ENCODE measurements at places on chromosomes 13 and 19. TPM values are rescaled to one million over a fixed set of nuclear protein-coding genes. Genes with fewer than 3 reads are reported as not detected.

DNA sequence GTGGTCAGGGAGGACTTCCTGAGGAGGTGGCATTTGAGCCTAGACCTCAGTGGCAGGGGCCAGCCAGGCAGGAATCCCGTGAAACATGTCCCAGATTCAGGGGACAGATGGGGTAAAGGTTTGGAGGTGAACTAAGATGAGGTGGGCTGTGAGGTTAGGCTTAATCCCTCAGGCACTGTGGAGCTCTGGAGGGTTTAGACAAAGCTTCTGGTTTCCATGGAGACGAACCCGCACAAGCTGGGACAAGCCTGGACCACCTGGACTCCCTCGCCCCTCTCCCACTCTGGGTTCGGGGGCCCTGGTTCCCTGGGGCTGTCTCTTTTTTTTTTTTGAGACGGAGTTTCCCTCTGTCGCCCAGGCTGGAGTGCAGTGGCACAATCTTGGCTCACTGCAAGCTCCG, 15.7 kb downstream of the TJP3 start:
- no peak for DNase-seq

GRCh38 chr19:5184930-5185329, 155.7 kb downstream of the PTPRS start:
- no peak for DNase-seq

DNA sequence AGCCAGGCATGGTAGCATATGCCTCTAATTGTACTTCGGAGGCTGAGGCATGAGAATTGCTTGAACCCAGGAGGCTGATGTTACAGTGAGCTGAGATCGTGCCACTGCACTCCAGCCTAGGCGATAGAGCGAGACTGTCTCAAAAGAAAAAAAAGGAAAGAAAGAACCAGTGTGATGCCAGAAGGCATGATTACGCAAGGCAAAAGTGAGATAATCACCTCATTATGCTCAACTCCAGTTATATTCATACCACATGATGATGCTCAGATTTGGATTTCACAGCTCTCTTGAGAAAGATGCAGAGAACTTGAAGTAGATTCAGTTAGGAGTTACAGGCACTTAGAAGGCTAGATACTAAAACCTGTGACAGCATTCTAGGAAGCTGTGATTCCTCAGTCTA, 21.8 kb downstream of the RCBTB1 start:
- DNase-seq, result no peak

DNA sequence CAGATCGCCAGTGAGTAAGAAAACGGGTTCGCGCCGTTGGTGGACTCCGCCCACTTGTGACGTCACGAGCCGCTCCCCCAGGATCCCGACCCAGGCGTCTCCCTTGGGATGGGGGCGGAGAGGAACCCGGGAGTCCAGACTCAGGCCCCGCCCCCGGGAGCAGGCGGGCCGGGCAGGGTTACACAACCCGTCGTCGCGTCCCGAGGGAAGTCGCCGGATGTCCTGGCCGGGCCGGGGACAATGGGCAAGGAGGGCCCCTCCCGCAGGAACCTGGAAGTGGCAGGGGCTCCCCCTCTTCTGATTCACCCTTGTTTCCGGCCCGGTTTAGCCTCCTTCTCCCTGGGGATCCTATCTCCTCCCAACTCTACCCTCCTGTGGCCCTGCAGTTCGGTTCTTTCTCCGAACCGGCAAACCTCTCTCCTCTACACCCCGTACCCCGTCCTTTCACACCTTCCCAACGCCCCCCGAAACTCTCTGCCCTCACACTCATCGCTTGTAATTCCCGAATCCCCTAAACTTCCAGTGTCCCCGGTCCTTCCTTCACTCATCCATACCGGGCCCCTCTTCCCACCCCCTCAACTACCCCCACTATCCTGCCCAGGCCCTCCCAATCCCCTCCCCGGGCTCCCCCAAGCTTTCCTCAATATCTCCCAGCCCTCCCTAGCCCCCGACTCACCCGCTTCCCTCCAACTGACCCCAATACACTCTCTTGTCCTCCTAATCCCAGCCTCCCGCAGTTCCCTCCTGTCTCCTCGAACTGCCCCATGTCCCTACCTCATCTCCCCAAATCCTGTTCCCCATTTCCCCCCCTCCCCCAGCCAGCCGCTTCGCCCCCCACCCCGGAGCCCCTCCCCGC, 20.0 kb upstream of the ERCC1 start:
- DNase-seq, result peak; percentile 82

- DNase-seq, result no peak
Observed at GRCh38 chr13:23637829-23638228, 67.6 kb downstream of the TNFRSF19 start.

DNA sequence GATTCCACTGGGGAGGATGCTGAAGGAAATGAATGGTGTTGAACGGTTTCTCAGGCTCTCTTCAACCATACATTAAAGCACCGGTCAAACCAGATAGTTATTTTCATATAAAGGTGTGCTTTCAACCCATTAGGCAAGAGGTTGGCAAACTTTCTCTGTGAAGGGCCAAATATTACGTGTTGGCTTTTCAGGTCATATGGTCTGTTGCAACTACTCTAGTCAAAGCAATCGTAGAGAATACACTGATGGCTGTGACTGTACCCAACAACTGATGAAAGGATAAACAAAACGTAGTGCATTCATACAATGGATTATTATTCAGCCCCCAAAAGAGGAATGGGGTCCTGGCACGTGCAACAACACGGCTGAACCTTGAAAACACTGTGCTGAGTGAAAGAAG, 5.8 kb downstream of the ZSCAN5A start:
- DNase-seq, result no peak

CYP2A6 gene
- not detected for total RNA-seq

- no peak for DNase-seq
Observed at GRCh38 chr19:52336791-52337381, 843 bp downstream of the ZNF610 start.

AKAP8 gene
- 30.3 TPM for total RNA-seq

KCNJ14 gene
- total RNA-seq, result 1.8 TPM

- no peak for DNase-seq
Observed at GRCh38 chr13:66689628-66690027, 540.5 kb downstream of the PCDH9 start.

- DNase-seq, result no peak
Observed at GRCh38 chr19:17794731-17795494, at the start of gene B3GNT3. B3GNT3 (plus strand) TSS chr19:17795138; CDS start chr19:17807808, 12,670 bp downstream.

GRCh38 chr13:91212231-91212630, 135.3 kb upstream of the MIR17HG start:
- no peak for DNase-seq

- peak; percentile 10 for DNase-seq
Observed at GRCh38 chr13:95723438-95723837, 46.5 kb downstream of the DNAJC3 start.

ZIM2 gene
- total RNA-seq, result not detected

CEACAM1 gene
- 3.1 TPM for total RNA-seq

- DNase-seq, result no peak
Observed at GRCh38 chr19:1468821-1469254, 10.2 kb downstream of the C19orf25 start.

DNA sequence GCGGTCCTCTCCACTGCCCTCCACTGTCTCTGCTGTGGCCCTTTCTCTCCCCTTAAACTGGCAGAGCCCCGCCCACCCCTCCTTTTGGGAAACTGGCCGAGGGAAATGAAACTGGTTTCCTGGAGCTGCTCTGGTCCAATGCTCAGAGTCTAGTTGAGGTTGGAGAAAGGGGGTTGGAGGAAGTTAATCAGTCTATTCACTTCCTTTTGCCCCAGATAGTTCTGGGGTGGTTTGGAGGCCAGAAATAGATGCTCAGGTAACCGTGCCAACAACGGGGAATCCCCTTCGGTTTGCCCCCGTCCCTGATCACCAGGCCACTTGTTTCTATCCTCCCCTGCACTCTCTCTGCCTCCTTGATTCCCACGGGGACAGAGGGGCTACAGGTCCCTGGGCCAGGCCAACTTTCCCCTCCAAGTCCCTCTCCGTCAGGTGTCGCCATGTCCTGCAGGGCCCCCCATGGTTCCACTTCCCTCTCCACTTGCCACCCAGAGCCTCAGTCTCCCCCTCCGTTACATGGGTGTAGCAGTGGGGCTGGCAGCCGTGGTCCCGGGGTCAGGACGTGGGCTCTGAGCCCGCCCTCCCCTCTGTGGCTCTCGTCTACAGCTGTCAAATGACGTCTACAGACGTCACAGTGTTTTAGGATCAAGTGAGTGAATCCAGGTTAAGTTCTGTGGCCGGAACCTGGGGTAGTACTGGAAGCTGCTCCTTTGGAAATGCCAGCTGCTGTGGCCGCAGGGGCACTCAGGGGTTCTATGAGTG, at the start of gene IL4I1:
TSS of gene IL4I1 (minus strand) at position 25 of the 759 bp plus-strand sequence. CDS start 727 bp downstream, outside the sequence.
- DNase-seq, result peak; percentile 85

DNA sequence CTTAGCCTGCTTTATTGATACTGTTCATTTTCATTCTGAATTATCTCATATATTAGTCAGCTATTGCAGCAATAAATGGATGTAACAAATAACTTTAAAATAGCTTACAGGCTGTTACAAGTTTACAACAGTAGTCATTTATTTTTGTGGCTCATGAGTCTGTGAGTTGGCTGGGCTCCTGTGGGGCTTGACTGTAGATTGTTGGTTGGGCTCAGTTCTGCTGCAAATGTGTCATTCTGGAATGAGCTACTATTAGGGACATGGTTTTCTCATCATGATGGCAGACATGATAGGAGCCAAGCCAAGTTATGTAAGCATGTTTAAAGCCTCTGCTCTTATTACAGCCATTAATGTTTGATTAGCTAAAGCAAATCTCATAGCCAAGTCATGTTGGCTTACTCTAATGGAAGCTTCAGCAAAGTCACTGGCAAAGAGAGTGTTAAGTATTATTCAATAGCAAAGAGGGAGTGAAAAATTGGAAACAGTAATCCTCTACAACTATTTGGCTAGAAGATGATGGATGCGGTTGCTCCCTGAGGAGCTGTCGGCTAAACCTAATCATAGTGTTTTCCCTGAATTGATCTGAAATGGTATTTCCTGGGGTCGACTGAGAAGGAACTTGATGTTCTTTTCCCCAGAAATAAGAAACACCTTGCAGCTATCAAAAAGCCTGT, 391.3 kb downstream of the TDRD3 start:
- DNase-seq, result no peak
